ENCODE measurements at places on chromosomes 16 and 17. TPM values are rescaled to one million over a fixed set of nuclear protein-coding genes. Genes with fewer than 3 reads are reported as not detected.

DNA sequence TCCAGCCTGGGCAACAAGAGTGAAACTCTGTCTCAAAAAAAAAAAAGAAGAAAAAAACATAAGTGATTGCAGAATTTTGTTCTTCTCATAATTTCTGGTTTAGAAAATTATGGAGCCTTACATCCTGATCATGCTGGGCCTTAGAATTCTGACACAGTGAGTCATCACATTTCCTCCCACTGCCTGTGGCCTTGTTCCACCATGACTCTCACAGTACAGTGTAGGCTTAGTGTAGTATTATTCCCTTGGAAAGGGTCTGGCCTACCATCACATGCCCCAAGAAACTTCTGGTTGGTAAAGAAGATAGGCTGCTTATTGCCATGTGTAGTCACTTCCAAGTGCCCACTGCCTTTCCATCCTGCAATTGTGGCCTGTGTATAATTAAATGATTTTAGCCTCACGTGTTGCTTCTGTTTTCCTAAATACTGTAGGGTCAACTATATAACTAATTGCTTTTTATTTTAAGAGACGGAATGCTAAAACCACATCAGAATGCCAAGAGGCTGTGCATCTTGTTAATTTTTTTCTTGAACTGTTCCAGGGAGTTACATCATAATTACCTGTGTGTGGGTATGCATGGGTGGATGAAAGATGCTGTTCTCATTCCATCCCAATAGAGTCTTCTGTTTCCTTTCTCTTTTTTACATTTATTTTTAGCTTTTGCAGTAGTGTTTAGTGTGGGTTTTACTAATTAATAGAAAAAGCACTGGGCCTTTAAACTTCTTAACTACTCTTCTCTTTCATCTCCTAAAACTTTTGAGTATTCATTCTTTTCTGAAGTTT, 25.9 kb downstream of the OGFOD1 start:
- no peak for DNase-seq

- DNase-seq: no peak
These were observed 204.5 kb downstream of the WWOX start for GRCh38 chr16:78303946-78304345.

- no peak for DNase-seq
These were observed 145.7 kb upstream of the IRX3 start for GRCh38 chr16:54431997-54432896.

DNA sequence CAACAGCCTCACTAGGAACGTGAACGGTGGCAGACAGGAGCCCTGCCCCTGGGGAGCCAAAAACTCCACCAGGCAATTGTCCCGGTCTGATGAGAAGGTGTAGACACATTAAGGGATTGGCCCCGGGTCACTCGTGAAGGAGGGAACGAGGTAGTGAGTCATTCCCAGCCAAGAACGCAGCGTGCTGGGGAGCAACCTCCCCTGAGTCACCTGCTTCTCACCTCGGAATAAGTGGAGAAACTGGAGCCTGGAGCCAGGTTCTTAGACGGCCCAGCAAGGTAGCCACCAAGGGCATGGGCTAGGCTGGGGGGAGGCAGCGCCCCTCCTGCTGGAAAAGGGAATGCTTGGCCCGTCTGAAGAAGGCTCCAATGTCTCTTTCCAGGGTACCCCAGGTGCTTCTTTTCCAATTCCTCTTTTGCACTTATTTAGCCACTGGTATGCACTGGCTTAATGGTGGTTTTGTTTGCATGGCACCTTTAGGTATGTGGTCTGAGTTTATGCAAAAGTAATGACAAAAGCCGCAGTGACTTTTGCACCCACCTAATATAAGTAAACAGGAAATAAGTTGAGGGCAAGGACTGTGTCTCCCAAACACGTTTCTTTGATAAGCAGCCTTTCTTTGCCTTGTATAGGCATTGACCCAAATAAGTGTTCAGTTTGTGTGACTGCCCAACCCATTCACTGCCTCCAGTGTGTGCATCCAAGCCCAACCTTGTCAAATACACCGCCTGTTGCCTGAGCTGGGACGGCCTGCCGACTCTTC, 1.8 kb upstream of the HELZ start:
- no peak for DNase-seq

- DNase-seq: no peak
These were observed 5.6 kb upstream of the TUBG2 start for GRCh38 chr17:42653179-42654124.

DNA sequence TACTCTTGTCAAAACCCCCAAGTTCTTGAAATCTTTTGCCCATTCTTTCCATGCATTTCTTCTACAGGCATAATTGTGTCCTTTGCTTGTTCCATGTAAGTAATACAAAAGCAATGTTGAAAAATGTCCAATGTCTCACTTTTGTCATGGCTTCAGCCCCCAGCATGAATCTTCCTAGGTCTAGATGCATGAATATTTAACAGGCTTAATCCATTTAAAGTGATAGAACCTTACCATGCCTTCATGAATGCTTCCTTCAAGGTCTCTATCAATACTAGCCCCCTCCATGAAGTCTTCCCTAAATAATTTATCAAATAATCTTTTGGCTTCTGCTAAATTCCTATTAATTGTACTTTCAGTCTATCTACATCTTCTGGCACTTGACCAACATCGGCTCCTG, 46.1 kb upstream of the ANKFY1 start:
- DNase-seq: no peak

DNA sequence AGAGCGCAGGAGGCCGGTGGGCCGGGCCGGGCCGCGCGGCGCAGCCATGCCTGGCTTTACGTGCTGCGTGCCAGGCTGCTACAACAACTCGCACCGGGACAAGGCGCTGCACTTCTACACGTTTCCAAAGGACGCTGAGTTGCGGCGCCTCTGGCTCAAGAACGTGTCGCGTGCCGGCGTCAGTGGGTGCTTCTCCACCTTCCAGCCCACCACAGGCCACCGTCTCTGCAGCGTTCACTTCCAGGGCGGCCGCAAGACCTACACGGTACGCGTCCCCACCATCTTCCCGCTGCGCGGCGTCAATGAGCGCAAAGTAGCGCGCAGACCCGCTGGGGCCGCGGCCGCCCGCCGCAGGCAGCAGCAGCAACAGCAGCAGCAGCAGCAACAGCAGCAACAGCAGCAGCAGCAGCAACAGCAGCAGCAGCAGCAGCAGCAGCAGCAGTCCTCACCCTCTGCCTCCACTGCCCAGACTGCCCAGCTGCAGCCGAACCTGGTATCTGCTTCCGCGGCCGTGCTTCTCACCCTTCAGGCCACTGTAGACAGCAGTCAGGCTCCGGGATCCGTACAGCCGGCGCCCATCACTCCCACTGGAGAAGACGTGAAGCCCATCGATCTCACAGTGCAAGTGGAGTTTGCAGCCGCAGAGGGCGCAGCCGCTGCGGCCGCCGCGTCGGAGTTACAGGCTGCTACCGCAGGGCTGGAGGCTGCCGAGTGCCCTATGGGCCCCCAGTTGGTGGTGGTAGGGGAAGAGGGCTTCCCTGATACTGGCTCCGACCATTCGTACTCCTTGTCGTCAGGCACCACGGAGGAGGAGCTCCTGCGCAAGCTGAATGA, 606 bp downstream of the THAP11 start:
- no peak for DNase-seq

DNA sequence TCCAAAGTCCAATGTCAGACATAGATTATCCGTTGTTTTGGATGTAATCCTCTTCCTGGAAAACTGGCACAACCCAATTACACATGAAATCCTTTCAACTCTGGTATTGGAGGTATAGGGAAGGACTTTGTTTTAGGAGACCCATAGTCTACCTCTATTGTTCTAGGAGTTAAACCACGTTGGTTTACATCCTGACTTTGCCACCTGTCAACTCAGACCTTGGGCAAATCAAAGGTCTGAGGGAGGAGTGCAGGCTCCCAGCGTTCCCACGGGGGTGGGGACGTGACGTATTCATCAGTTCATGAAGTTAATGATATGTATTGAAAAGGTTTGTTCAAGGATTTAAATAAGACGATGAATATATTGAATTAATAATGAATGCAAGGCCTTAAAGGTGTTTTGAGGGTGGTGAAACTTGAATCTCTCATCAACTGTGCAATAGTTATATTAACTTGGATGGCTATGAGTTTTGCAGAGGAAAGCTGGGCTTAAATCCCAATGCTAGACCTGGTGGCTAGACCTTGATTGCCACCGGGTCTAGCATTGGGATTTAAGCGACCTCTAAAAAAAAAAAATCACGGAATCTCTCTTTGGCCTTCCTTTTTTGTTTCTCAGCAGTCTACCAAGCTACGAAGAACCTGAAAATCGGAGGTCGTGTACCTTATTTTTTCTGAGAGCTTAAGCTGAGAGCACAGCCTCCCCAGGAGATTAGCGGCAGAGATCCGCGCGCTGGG, 744 bp upstream of the NF1 start:
- no peak for DNase-seq

- DNase-seq: no peak
These were observed 9.1 kb downstream of the TNFRSF13B start for GRCh38 chr17:16962804-16963203.

- DNase-seq: no peak
These were observed 13.0 kb downstream of the SPIRE2 start for GRCh38 chr16:89841275-89841674.

- DNase-seq: no peak
These were observed 772.1 kb upstream of the RBFOX1 start for GRCh38 chr16:6560306-6561100.

GRCh38 chr17:71111934-71112333, 942.6 kb downstream of the KCNJ2 start:
- no peak for DNase-seq

- no peak for DNase-seq
These were observed 237.3 kb downstream of the MSI2 start for GRCh38 chr17:57493625-57494024.

GRCh38 chr17:4972752-4973151, 5.1 kb upstream of the SPAG7 start:
- no peak for DNase-seq

DNA sequence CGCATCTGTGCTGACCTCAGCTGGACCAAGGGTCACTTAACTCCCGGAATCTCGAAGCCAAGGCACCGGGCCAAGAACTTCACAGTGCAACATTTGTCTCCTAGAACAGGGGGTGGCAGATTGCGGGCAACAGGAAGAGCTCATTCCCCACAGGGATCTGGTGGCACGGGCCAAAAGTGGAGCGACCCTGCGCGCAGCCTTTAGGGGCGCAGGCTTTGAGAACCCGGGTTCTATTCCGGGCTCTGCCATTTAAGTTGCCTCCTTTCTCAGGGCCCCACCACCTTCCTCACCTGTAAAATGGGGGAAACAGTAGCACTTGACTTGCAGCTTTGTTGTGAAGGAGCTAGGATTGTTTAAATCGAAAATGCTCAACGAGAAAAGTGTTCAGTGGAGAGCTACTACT, 651 bp downstream of the SHMT1 start:
- no peak for DNase-seq

Gene MAF
- total RNA-seq: 15.8 TPM

Gene TAC4
- not detected for total RNA-seq

Gene PIRT
- not detected for total RNA-seq

Gene RPUSD1
- total RNA-seq: 21.6 TPM

Gene LRRC36
- total RNA-seq: not detected
